CD4-positive, CD25-positive, alpha-beta regulatory T cell (primary cell): ENCODE measurements at places on chromosomes 6 and 20. TPM values are rescaled to one million over a fixed set of nuclear protein-coding genes. Genes with fewer than 3 reads are reported as not detected.

The TPD52L1 gene
- total RNA-seq: not detected

- H3K27ac ChIP-seq: no peak overlapping the region
- no peaks in the 10 kb centered on the region for H3K4me1 ChIP-seq
- no peaks in the 10 kb centered on the region for H3K27me3 ChIP-seq
Observed at GRCh38 chr6:129096651-129097290, 213.8 kb downstream of the LAMA2 start.

The NKAPL gene
- not detected for total RNA-seq

The OR2J3 gene
- not detected for total RNA-seq

GRCh38 chr6:134115715-134116074 is 63.3 kb upstream of the SLC2A12 start:
- H3K4me1 ChIP-seq: no peaks in the 10 kb centered on the region
- no peaks in the 10 kb centered on the region for H3K36me3 ChIP-seq
- H3K27me3 ChIP-seq: no peaks in the 10 kb centered on the region
- no peak for DNase-seq

The MOG gene
- total RNA-seq: not detected

- no peak overlapping the region for H3K27ac ChIP-seq
- DNase-seq: no peak
- H3K36me3 ChIP-seq: no peaks in the 10 kb centered on the region
- H3K27me3 ChIP-seq: no peaks in the 10 kb centered on the region
Observed at GRCh38 chr6:46414398-46414797, 76.9 kb downstream of the RCAN2 start.

- H3K27ac ChIP-seq: no peak overlapping the region
- no peak overlapping the region for H3K4me3 ChIP-seq
- H3K36me3 ChIP-seq: no peaks in the 10 kb centered on the region
- H3K4me1 ChIP-seq: peaks cover under 1% of the 10 kb centered on the region
- DNase-seq: no peak
Observed at GRCh38 chr20:40997116-40997515, 31.5 kb upstream of the TOP1 start.

- peaks cover 39% of the 10 kb centered on the region for H3K36me3 ChIP-seq
- H3K27me3 ChIP-seq: no peaks in the 10 kb centered on the region
- no peak for DNase-seq
- no peaks in the 10 kb centered on the region for H3K4me1 ChIP-seq
Observed at GRCh38 chr6:34982424-34982852, 93.4 kb downstream of the ANKS1A start.

DNA sequence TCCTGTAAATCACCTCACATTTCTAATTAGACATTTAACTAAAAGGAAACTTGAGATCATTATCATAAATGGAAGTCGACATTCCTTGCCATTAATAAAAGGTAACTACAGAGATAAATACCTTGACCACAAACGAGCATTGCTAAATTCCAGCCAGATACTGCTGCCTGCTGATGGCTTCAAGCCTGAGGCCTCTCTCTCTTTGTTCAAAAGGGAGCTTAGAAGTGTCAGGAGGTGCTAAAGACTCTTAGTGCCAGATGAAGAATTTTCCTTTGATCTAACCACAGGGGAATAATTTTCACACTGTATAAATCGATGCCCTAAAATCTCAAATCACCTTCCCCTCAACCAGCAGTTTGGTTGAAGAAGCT is 248.2 kb upstream of the PMEPA1 start:
- no peak for DNase-seq
- no peak overlapping the region for H3K27ac ChIP-seq
- no peaks in the 10 kb centered on the region for H3K27me3 ChIP-seq
- H3K36me3 ChIP-seq: no peaks in the 10 kb centered on the region
- no peak overlapping the region for H3K4me3 ChIP-seq
- H3K4me1 ChIP-seq: no peaks in the 10 kb centered on the region

The BNIP5 gene
- not detected for total RNA-seq

- peak; percentile 54 for DNase-seq
- peaks cover 10% of the 10 kb centered on the region for H3K4me1 ChIP-seq
- H3K4me3 ChIP-seq: peak overlapping the region; percentile 42
- H3K27me3 ChIP-seq: no peaks in the 10 kb centered on the region
- no peak overlapping the region for H3K27ac ChIP-seq
Observed at GRCh38 chr6:118768904-118769325, 117.5 kb upstream of the CEP85L start.

DNA sequence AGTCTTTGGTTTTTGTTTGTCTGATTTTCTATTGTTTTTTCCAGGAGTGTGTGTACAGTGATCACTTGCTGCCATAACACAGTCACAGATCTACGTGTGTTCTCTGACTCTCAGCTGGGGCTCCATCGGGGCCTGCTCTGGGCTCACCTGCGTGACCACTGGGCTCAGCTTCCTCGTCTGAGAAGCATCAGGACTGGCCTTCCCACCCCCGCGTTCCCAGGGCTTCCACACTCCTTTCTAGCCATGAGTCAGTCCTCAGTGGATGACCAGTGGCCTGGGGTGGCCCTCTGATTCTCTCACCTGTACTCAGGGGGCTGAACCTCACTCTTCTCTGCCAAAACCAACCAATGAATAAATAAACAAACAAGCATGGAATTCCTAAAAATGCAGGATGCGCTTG is 14.5 kb downstream of the THBS2 start:
- no peak overlapping the region for H3K4me3 ChIP-seq
- no peak for DNase-seq
- H3K27ac ChIP-seq: no peak overlapping the region
- H3K27me3 ChIP-seq: no peaks in the 10 kb centered on the region

DNA sequence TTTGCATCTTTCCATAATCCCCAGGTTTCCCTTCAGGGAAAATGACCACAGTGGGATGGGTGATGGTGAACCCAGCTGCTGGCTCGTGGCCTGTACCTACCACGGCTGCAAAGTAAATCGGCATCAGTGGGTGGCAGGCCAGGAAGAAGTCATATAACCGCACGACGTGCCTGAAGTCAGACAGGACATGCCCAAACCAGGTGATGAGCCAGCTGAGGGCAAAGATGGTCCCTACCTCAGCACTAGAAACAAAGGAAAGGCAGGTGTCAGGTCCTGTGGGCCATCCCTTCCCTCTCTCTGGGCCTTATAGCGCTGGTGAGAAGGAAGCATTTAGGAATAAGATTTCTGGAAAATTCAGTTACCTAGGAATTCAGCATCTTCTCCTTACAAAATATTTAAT is 22.2 kb downstream of the TBC1D20 start:
- no peak overlapping the region for H3K4me3 ChIP-seq
- H3K27me3 ChIP-seq: no peaks in the 10 kb centered on the region
- H3K4me1 ChIP-seq: peaks cover 29% of the 10 kb centered on the region
- H3K27ac ChIP-seq: no peak overlapping the region
- H3K36me3 ChIP-seq: peaks cover 62% of the 10 kb centered on the region

DNA sequence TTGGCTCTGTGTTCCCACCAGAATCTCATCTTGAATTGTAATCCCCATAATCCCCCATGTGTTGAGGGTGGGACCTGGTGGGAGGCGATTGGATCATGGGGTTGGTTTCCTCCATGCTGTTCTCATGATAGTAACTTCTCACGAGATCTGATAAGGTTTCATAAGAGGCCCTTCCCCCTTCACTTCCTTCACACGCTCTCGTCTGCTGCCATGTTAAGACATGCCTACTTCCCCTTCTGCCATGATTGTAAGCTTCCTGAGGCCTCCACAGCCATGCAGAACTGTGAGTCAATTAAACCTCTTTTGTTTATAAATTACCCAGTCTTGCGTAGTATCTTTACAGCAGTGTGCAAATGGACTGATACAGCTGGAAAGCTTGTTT is 90.0 kb downstream of the ELOVL5 start:
- no peaks in the 10 kb centered on the region for H3K27me3 ChIP-seq
- H3K4me3 ChIP-seq: no peak overlapping the region

The IFT52 gene
- total RNA-seq: 13.1 TPM

The MAP3K5 gene
- 44.0 TPM for total RNA-seq

The PNLDC1 gene
- not detected for total RNA-seq

DNA sequence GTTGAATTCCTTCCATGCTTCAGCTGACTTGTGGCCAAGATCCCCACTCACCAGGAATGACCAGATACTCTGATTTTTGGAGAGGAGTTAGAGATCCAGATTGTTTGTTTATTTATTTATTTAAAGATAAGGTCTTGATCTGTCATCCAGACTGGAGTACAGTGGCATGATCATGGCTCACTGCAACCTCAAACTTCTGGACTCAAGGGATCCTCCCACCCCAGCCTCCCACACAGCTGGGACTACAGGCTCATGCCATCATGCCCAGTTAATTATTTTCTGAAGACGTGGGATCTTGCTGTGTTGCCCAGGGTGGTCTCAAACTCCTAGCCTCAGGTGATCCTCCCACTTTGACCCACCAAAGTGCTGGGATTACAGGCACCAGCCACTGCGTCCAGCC is 4.1 kb upstream of the SPATA2 start:
- H3K36me3 ChIP-seq: no peaks in the 10 kb centered on the region
- H3K27ac ChIP-seq: no peak overlapping the region
- H3K4me1 ChIP-seq: peaks cover 13% of the 10 kb centered on the region

- peaks cover 4% of the 10 kb centered on the region for H3K27me3 ChIP-seq
- H3K4me3 ChIP-seq: no peak overlapping the region
- no peaks in the 10 kb centered on the region for H3K4me1 ChIP-seq
Observed at GRCh38 chr6:56986611-56987010, 31.7 kb downstream of the BEND6 start.

The MROH8 gene
- 0.81 TPM for total RNA-seq

DNA sequence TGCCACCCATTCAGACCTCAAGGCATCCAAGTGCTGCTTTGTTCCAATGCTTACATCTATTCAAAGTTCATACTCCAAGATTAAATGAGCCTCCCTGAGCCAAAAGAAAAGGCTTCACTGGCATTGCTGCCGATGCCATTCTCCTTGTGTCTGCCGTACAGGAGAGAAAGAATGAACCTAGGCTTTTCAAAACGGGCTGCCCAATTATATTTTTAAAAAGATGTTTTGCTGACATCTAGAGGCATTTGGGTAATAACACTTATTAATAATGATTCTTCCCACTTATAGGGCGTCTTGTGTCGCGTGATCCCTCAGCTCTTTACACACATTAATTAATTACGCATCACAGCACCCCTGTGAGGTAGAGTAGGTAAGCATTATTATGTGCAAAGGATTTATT is 545.6 kb downstream of the PKHD1 start:
- H3K4me3 ChIP-seq: no peak overlapping the region
- no peaks in the 10 kb centered on the region for H3K27me3 ChIP-seq
- no peak for DNase-seq
- no peak overlapping the region for H3K27ac ChIP-seq

GRCh38 chr20:6213311-6213710 is 90.5 kb upstream of the FERMT1 start:
- no peak overlapping the region for H3K27ac ChIP-seq
- no peaks in the 10 kb centered on the region for H3K36me3 ChIP-seq
- H3K27me3 ChIP-seq: no peaks in the 10 kb centered on the region
- H3K4me3 ChIP-seq: no peak overlapping the region
- no peaks in the 10 kb centered on the region for H3K4me1 ChIP-seq

DNA sequence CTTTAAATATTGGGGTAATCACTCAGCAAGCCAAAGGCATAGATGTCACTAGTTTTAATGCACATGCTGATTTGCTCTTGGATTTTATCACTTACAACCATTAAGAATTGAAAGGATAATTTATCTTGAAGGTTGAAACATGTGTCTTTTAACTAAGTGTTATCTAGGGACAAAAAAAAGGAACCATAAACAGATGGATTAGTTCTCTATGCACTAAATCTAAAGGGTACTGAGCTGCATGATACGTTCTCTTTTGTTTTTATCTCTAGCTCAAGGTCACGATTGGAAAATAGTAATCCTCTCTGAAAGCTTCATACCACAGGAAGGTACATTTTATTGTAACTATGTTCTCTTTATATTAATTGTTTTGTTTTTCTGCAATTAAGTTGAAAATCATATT is 1426.6 kb downstream of the GRIK2 start:
- no peaks in the 10 kb centered on the region for H3K36me3 ChIP-seq
- H3K27ac ChIP-seq: no peak overlapping the region
- no peaks in the 10 kb centered on the region for H3K27me3 ChIP-seq
- no peak for DNase-seq
- no peaks in the 10 kb centered on the region for H3K4me1 ChIP-seq
- H3K4me3 ChIP-seq: no peak overlapping the region

- no peak overlapping the region for H3K27ac ChIP-seq
- no peak for DNase-seq
- no peak overlapping the region for H3K4me3 ChIP-seq
- H3K36me3 ChIP-seq: no peaks in the 10 kb centered on the region
- H3K4me1 ChIP-seq: no peaks in the 10 kb centered on the region
- no peaks in the 10 kb centered on the region for H3K27me3 ChIP-seq
Observed at GRCh38 chr20:59583428-59584277, 20.7 kb upstream of the PHACTR3 start.

DNA sequence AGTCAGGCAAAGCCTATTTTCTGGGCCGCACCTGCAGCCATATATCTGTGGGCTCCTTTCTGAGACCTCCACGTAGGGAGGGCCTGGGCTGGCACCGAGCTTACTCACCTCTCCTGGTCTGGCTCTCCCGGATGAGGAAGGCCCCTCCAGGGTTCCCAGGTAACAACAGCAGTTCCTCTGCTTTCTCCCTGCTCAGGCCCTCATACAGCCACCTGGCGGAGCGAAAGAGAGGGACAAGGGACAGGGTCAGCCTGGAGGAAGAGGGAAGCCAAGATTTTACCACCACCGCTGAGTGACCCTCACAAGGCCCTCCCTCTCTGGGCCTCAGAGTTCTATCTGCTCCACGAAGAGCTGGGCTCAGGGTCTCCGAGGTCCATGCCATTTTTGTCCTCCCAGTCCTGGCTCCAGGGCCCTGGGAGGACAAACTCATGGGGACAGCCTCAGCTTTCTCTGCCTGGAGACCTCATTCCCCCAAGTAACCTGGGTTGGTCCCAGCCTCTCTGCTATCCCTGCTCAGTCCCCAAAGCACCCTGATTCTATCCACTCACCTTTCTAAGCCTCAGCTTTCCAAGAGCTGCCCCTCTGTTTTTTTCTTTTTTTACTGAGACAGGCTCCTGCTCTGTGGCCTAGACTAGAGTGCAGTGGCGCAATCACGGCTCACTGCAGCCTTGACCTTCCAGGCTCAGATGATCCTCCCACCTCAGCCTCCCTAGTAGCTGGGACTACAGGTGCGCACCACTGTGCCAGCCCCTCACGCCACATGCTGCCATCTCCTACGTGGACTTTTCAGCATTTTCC is 13.3 kb downstream of the SLA2 start:
- peak overlapping the region; percentile 14 for H3K27ac ChIP-seq
- H3K4me1 ChIP-seq: peaks cover 26% of the 10 kb centered on the region
- DNase-seq: no peak
- peaks cover 67% of the 10 kb centered on the region for H3K36me3 ChIP-seq

DNA sequence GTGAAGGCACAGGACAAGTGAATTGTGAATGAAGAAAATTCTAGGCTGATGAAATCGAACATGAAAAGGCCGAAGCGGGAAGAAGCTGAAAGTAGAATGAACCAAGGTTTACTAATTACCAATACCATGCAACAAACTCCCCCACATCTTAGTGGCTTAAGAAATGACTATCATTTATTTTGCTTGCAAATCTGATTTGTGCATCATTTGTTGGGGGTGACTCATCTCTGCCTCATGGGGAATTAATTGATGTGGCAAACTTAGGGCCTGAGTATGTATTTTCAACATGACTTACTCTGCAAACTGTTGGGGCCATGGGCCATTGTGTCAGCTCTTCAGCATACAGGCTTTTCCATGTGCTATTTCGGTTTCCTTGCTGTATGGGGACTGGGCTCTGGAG is 26.8 kb downstream of the PPP1R14C start:
- no peak overlapping the region for H3K4me3 ChIP-seq
- H3K27me3 ChIP-seq: no peaks in the 10 kb centered on the region
- H3K27ac ChIP-seq: no peak overlapping the region
- no peaks in the 10 kb centered on the region for H3K36me3 ChIP-seq
- DNase-seq: no peak
- H3K4me1 ChIP-seq: no peaks in the 10 kb centered on the region

The LST1 gene
- total RNA-seq: 12.9 TPM

GRCh38 chr6:257774-258173 is 34.5 kb upstream of the DUSP22 start:
- H3K36me3 ChIP-seq: no peaks in the 10 kb centered on the region
- DNase-seq: no peak
- no peak overlapping the region for H3K4me3 ChIP-seq
- no peak overlapping the region for H3K27ac ChIP-seq
- H3K4me1 ChIP-seq: peaks cover 19% of the 10 kb centered on the region
- no peaks in the 10 kb centered on the region for H3K27me3 ChIP-seq
